MG63 (cell line): ENCODE measurements at places on chromosomes 2 and 18. TPM values are rescaled to one million over a fixed set of nuclear protein-coding genes. Genes with fewer than 3 reads are reported as not detected.

- DNase-seq: no peak
These were observed 48.2 kb downstream of the LONRF2 start for GRCh38 chr2:100274076-100274475.

- no peak for DNase-seq
These were observed 212.1 kb upstream of the COPS8 start for GRCh38 chr2:236873636-236874035.

DNA sequence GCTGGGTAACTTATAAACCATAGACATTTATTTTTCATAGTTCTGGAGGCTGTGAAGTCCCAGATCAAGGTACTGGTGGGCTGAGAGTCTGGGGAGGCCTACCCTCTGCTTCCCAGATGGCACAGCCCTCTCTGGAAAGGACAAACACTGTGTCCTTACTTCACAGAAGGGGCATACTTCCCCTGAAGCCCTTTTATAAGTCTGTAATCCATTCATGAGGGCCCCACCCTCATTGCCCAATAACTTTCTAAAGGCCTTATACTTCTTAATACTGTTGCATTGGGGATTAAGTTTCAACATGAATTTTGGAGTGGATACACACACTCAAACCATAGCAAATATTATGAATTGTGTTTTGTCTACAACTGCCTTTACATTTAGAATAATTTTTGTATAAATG, 36.0 kb downstream of the ATIC start:
- DNase-seq: no peak

DNA sequence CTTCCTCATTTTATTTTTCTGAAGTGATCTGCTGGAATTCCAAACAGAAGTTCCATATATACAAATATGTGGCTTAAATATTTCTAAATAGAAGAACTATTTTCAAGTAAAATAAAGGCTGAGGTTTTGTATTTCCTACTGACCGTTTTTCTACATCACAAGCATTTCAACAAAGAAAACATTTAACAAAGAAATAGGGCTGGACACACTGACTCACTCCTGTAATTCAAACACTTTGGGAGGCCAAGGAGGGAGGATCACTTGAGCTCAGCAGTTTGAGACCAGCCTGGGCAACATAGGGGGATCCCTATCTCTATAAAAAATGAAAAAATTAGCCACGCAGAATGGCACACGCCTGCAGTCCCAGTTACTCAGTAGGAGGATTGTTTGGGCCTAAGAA, 44.6 kb downstream of the TANK start:
- no peak for DNase-seq

- DNase-seq: no peak
These were observed 54.6 kb upstream of the COBLL1 start for GRCh38 chr2:164896226-164896625.

DNA sequence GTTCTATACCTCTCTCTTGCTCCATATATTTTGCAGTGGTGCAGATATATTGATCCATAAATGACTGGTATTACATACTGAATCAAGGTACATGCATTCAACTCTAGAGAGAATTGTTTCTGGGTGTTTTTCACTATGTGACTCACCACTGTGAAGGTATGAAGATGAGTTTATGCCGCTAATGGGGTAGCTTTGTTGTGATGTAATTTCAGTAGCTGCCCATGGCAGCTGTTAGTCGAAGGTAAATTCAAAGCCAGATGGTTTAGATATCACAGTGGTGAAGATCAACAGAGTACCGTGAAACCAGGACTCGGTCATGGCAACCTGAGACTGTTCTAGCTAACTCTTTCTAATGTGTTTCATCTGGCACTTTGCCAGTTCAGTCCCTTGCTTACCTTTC, 50.4 kb downstream of the PKP4 start:
- DNase-seq: no peak

GRCh38 chr2:241009191-241009590, 10.8 kb downstream of the SNED1 start:
- no peak for DNase-seq

DNA sequence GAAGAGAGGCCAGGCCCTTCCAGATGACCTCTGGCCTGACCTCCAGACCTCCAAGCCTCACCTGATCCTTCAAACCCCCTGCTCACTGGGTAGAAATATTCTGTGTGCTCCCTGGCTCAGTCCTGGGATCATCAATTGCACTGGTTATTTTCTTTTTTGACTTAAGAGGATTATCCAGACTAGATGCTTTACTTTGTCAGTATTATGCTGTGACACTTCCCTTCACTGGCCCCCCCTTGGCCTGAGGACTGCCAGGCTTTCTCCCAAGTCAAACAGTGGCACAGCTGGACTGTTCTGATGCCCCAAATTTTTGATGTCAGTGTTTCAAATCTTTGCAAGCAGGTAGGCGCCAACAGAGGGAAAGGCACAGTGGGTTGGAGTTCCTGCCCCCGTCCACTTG, 156.3 kb upstream of the SKOR2 start:
- no peak for DNase-seq

DNA sequence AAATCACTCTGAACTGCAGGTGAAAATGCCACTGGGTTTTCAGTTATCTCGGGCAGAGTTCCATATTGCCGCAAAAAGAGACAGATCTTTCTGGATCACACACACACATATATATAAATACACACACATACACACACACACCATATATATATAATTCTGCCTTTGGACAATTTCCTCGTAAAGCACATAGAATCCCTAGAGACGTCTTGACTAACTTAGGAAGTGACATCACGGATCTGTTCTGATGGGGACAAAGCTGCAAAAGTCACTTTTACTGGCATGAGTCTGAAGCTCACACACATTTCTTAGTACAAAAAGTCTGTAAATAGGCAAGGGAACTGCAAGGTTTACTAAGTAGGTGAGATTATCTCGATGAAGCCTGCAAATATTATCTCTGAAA, 28.6 kb upstream of the MBOAT2 start:
- DNase-seq: no peak

DNA sequence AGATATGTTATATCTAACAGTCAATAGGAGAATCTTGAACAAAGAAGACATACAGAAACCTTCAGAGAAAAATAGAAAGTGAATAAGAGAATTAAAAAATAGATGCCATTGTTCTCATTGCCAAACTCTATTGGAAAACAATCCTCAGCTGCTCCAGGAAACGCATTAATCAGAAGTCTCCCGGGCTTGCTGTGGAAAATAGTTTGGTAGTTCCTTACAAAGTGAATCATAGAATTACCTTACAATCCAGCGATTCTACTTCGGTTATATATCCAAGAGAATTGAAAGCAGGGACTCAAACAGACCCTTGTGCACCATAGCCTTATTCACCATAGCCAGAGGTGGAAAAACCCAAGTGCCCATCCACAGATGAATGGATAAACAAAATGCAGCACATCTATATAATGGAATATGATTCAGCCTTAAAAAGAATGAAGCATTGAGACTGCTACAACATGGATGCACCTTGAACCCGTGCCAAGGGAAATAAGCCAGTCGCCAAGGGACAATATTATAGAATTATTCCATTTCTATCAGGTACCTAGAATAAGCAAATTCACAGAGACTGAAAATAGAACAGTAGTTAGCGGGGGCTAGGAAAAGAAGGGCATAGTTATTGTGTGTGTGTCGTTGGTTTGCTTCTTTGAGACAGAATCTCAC, 21.9 kb upstream of the CHRNA1 start:
- no peak for DNase-seq

DNA sequence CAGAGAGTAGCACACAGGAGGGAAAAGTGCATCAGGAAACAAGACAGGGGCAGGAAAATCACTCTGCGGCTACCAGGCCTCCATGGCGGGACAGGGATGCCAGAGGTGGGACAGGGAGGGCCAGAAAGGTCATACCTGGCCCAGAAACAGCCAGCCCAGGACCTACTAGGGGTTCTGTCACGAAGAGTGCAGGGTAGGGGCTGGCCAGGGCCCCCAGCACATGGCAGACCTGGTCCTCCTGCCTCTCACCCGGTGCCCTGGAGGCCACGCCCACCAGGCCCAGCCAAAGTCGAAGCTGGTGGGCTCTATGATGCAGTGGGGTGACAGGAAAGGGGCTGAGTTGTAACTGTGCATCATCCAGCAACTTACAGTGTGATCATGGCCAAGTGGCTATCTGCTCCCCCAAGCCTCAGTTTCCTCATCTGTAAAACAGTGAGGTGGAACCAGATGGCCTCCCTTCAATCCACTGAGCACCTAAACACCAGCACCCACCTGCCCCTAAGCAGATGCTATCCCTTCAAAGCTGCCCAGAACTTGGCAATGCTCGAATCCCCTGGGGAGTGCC, 10.6 kb downstream of the CYP26B1 start:
- no peak for DNase-seq

DNA sequence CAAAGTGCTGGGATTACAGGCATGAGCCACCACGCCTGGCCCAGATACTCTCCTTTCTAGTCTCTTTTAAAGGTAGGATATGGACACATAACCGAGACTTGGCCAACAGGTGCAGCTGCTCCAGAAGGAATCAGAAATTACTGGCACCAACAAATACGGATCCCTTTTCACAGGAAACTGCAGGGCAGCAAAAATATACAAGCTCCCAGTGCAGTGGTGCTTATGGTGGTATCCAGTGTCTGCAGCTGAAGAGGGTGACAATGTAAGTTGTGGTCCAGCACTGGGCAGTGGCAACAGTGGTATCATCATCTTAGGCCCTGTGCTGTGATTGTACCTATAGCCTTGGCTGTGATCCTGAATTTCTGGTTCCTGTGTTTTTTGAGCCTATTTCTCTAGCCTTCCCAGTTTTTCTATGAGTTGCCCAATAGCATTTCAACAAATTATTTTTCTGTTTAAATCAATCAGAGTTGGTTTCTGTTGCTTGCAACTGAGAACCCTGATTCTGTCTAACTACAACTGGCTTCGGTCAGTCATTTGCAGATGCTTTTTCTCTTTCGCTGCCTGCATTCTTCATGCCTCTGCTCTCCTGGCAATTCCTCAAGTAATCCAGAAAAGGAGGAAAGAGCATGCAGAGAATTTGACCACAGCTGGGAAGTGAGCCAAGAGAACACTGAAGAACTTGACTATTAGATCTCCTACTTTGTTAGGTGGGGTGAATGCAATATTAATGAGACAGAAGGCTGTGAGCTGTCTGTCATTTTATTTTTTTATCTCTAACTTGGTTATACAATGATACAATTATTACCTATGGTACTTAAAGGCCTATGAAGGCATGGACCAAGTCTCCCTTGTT, 30.8 kb upstream of the EML4 start:
- DNase-seq: peak; percentile 72

- no peak for DNase-seq
These were observed 35.9 kb upstream of the KLF11 start for GRCh38 chr2:10007435-10007834.

DNA sequence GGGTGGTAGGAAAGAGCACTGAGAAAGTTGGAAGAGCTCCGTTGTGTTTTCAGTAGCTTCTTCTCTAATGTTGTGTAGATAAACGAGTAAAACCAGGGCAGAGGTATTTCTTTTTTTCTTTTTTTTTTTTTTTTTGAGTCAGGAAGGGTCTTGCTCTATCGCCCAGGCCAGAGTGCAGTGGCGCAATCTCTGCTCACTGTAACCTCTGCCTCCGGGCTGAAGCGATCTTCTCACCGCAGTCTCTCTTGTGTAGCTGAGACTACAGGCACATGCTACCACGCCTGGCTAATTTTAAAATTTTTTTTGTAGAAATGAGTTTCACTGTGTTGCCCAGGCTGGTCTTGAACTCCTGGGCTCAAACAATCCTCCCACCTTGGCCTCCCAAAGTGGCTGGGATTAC, 6.6 kb downstream of the GRHL1 start:
- DNase-seq: no peak

The RMC1 gene
- total RNA-seq: 21.1 and 21.9 TPM in 2 replicates

The SLC40A1 gene
- 0.13 TPM in 1 of 2 replicates, not detected in the other for total RNA-seq
